ENCODE measurements at places on chromosomes 1 and 21.

GRCh38 chr1:5423109-5423508, 569.1 kb downstream of the NPHP4 start:
- no peak for DNase-seq

DNA sequence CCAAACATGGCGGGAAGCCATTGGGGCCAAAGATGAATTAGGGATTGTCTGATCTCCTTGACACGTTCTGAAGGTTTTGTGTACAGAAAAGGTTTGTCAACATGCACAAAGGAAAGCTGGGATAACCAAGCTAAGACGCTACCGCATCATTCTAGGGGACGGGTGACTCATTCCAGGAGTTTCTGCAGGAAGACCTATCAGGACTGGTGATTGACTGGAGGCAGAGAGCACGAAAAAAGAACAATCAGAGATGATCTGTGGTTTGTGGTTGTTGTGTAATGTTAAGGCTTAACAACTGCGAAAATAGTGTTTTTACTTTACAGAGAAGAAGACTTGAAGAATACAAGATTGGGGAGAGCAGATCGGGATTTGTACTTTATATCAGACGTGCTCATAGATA, 22.2 kb upstream of the ERG start:
- DNase-seq, result no peak

DNA sequence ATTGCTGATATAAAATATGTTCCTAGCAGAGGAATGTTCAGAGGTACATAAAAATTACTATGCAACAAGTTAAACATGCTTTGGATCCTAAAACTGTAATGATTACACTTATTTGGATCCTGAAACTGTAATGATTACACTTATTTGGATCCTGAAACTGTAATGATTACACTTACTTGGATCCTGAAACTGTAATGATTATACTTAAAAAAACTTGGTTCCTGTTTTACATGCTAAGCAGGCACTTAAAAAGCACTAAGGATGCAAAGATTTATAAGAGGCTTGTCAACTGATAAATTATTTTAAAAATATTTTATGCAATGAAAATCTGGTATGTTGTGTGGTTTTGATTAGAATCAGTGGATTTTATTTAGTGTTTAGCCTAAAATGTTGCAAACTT, 47.7 kb downstream of the ZNHIT6 start:
- DNase-seq, result no peak

DNA sequence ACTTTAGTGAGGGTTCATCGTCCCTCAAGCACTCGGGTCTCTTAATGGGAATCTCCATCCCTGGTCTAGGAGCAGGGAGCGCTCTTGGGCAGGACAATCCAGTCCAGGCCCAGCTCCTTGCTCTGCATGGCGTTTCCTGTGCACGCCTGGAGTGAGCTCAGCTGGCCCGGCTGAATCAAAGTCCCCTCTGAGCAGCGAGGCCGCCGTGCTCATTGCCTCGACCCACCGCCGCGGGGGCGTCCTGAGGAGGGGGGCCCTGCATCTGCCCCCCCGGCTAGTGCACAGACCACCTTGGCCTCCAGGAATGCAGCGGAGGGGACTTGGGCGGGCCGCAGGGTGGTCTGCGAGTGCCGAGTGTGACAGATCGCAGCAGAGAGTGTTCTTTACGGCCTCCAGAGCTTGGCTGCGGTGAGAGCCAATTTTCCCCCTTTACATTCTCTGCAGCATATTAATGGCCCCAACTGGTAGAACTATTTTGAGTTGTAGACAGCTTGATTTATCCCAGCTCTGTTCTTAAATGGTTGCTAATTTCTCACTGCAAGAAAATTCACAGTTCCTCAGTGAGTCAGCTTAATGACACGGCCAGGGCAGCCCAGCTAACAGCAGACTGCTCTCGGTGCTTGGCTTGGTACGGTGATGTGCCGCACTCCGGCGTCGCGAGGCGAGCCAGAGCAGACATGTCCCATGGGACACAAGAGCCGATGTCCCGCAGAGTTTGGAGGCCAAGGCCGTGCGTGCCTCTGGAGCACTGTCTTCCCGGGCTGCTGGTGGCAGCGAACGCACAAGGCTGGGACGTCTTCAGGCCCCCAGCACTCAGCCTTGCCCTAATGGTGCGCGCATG, 39.8 kb downstream of the SNAP47 start:
- peak; percentile 77 for DNase-seq

DNA sequence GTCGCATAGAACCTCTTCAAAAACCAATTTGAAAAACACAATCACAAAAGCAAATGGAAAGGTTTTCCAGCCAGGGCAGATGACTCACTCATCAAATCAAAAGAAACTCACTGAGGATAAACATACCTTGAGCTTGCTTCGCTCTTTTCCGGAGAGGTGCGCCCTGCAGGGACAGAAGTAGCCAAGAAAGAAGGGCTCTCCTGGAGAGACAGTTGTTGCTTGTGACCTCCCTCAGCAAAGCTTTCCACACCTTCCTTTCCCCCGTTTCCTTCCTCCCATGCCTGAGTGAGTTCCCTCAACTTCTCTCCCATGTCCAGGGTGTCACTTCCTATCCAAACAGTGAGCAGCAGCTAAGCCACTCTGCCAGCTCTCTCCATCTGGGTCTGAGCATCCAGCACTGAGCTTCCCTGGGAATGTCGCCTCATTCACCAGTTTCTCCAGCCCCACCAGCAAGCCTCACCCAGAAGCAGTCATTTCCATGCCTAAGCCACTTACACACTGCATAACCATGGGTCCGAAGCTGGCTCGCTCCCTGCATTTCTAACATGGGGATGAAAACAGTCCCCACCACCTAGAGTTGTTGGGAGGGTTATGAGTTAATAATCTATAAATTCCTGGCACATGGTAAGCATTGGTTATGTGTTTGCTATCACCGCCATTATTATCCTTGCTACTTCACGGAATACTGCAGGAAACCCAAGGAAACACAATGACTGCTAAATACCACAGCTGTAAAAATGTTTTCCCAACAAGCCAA, 75.0 kb downstream of the PTPN14 start:
- no peak for DNase-seq

DNA sequence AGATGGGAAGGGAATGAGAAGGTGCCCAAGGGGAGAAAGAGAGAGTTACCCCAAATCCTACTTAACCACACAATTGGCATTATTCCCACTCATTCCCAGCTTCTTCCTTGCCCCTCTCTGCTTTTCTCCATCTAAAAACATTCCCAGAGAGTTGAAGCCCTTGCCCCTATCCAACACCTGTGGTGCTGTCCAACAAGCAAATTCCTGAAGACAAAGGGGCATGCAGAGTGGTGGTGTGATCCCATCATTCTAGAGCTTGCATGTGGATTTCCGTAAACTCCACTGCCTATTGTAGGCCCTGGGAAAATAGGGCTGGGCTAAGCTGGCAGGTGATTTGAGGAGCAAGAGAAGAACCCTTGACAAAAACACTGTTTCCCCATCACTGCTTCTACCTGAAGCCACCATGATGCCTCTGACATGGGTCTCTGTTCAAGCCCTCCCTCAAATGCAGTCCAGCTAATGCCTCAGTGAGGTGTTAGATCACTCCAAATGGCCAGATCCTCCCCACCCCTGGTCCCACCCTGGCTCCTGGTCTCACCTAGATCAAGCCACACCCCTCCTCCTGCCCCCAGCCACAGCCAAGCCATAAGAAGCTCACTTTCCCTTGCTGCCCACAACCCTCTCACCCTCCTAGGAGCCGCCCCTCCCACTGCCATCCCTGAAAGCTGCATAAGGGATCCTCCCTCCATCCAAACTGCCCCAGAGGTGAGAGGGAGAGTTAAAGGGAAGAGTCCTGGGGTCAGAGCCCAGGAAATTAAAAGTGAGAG, 29.5 kb downstream of the SYT2 start:
- DNase-seq, result no peak
